Stimulated activated CD8-positive, alpha-beta memory T cell treated with anti-CD3 and anti-CD28 coated beads, Interleukin-4, amount 100 ng/mL, for 4 hours (primary cell): ENCODE measurements at places on chromosomes 12 and 14.

DNA sequence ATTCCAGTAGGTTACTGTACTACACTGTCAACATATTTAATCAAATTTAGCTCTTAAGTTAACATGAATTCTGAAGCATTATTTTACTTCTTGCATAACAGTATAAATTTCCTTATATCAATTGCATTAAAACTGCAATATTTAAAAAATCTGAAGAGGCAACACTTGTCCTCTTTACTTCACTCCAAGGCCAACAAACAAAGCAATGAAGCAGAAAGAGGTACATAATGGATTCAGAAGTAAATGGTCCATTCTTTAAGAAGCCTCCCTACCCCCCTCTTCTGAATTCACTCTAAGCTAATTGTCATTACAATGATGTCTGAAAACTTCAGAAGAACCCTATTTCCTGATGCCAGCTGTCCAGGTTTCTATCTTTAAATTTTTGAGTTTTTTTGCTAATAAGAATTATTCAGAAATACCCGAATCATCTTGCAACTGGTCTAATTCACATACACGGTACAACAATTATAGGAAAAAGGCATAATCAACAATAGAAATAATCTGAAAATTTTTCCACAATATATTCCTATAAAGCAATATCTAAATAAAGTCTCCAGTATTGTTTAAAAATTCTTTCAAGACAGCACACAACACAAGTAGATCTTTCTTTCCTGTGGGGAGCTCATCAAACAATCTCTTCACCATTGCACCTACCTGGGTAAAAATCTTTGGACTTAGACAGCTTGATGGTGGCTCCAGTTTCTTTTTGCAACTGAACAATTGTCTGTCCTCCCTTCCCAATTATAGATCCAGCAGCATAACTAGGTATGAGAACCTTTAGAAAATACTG is 2.9 kb downstream of the NOVA1 start:
- no peak for DNase-seq

GRCh38 chr12:14613718-14614117 is 46.0 kb upstream of the PLBD1 start:
- DNase-seq = no peak

GRCh38 chr12:101783150-101783549 is 43.9 kb upstream of the SYCP3 start:
- no peak for DNase-seq

GRCh38 chr12:108052260-108052659 is 76.8 kb upstream of the WSCD2 start:
- no peak for DNase-seq

DNA sequence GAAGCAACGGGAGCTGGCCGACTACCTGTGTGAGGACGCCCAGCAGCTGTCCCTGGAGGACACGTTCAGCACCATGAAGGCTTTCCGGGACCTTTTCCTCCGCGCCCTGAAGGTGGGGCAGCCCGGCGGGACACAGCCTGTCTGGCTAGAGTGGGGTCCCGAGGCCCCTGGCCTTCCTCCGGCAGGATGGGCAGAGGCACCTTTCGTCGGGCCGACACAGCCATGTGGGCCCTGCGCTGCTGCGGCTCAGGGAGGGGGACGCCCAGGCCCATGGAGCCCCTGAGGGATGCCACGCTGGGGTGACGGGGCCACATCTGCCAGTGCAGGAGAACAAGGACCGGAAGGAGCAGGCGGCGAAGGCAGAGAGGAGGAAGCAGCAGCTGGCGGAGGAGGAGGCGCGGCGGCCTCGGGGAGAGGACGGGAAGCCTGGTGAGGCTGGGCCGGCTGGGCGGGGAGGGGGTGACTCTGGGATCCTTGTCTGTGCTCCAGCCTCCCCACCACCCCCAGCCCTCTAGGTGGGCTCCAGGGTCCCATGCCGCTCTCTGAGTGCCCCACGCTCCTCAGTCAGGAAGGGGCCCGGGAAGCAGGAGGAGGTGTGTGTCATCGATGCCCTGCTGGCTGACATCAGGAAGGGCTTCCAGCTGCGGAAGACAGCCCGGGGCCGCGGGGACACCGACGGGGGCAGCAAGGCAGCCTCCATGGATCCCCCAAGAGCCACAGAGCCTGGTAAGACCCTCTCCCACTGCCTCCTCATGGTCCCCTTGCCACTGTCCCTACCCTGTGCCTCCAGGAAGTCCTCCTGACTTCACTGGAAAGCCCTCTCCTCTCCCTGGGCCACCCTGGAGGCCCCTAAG is 10.9 kb upstream of the ADSS1 start:
- DNase-seq = no peak

DNA sequence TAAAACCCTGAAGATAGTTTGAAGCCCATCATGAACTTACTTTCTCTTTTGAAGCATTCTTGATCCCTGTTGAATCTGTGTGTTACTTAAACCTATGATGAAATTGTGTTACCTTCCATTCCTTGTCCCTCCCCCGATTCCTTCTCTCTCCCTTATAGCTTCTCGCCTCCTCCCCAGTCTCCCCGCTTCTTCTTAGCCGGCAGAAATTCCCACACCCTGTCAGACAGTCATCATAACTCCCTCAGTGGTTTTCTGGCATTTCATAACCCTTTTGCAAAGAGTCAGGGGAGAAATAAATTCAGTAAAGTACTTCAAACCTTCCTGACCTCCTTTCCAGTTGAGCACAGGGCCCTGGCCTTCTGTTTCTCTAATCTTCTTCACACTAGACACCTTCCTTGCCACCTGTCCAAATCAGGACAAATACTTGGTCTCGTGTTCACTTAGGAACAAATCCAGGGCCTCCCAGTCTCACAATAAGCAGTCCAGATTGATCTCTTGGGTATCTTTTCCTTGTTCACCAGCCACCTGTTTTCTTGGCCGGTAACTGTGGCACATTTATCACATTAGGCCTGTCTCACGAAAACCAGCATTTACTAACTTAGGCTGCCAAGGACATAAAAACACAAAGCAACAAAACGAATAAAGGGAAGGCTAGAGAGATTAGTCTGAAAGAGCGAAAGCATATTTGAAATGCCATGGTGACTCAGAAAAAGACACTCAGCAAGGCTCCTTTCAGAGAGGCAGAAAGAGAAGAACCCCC is 355.9 kb downstream of the TMTC2 start:
- DNase-seq = no peak

DNA sequence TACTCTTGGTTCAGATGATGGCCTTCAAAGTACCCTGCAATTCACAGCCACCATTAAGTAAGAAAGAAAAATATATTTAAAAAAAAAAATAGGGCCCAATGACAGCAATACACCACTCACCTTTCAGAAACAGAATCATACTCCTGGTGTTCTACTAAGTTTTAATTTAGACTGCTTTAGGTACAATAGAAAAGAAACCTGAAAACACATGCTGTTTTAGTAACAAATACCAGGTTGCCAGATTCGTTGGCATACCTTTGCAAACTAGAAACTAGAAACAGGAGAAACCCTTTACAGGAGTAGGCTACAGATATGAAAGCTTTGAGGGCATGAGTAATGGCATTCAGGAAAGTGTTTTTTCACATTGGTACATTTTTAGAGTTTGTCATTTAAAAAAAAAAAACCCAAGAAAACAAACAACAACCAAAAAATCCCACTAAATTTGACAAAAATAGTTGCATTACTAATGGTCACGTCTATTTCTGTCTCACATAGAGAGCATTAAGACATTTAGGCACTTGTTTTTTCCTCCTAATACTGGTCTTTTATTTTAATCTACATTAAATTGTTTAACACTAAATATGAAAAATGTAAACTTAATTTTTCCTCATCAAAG is 4.0 kb downstream of the SIX1 start:
- DNase-seq = no peak

- DNase-seq = no peak
Measured at GRCh38 chr12:79378496-79378895, 312.3 kb downstream of the PAWR start.

DNA sequence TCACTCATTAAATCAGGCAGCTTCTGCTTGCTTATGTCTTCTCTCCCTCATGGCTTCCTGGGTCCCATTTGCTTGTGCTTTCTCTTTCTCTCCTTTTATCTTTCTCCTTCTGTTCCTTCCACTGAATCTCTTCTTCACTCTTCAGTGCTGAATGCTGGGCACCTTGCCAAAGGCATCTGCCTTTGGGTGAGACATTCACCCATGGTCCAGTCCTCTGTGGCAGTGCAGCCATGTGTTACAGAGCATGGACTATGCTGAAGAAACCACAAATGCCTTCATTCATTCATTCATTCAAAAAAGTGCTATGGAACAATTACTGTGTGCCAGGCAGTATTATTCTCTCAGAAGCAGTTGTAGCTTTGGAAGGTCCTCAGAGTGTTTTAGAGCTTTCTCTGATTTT is 344.4 kb upstream of the STXBP6 start:
- DNase-seq = no peak

- no peak for DNase-seq
Measured at GRCh38 chr12:5096241-5096924, 52.7 kb downstream of the KCNA5 start.

DNA sequence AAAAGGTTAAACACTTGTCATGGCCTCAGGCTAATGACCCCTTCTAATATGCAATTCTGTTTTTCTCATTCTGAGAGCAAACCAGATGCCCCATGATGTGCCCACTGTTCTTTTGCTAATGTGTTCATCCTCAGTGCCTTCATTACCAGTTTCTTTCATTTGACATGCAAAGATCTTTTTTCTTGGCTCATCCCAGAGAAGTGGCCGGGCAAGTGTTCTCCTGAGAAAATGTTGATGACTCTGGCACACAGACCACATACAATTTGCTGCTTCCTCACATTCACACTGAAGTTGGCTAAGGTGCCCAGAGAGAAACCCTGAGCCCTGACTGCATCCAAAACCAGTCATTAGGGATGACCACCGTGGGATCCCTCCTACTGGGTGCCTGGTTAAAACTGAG is 833.3 kb downstream of the DIO2 start:
- no peak for DNase-seq

- no peak for DNase-seq
Measured at GRCh38 chr12:67645126-67645525, 3.4 kb upstream of the DYRK2 start.

GRCh38 chr12:2783936-2784600 is 10.7 kb upstream of the FKBP4 start:
- no peak for DNase-seq

DNA sequence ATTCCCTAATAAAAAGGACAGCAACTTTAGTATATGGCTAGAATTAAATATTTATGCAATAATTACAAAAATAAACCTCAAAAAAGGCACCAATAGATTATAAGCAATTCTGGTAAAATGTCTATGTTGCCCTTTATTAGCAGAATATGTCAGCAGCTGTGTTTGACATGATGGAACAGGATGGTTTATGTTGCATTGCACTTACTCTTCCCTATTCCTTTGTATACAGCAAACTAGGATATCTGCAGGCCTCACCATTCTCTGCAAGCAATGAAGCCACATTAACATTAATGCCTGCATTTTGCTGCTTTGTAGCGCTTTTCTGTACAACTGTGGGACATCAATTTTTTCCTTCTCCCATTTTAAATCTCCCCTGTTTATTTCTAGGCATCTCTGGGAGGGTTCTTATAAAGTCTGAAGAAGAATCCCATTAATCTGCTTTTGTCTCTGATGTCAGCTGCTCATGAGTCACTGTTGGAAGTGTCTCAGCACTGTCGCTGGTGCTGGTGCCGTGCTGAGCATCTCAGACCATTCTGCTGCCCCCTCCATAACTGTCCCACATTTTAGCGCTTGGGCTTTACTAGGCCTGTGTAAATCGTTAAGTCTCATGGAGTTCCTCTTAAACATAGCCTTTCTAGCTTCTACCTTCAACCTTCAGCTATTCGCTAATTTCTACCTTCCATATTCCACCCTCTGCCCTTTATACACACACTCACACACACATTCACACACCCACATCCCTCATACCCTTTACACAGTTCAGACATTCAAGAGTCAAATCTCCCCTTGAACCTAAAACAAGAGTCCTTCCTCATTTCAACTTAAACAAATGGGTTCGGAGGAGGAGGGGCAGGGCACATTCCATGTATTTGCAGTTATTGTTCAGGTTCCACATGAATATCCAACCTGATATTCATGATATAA is 64.4 kb upstream of the TRHDE start:
- no peak for DNase-seq
